ENCODE measurements at places on chromosomes 12 and 14. TPM values are rescaled to one million over a fixed set of nuclear protein-coding genes. Genes with fewer than 3 reads are reported as not detected.

The TMEM132D gene
- total RNA-seq: 4.4 TPM

DNA sequence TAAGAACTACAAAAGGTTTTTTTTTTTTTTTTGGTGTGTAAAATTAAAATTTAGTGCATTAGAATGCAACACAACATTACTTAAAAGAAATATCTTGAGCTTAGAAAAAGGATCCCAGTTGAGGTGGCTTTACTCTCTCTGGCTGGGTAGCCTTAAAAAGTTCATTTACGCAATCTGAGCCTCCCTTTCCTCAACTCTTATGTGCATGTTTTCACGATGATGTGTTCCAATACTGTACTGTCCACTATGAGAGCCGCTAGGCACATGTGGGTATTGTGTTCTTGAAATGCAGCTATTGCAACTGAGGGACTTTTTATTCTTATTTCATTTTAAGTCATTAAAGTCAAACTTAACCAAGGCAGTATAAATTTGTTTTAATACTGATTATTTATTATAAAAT lies 460.9 kb upstream of the SYT1 start:
- DNase-seq: no peak

The ASB2 gene
- not detected for total RNA-seq

The NGB gene
- total RNA-seq: 4.1 TPM

GRCh38 chr14:68081489-68081888 lies 261.9 kb downstream of the RAD51B start:
- DNase-seq: no peak

The OR4E2 gene
- not detected for total RNA-seq

DNA sequence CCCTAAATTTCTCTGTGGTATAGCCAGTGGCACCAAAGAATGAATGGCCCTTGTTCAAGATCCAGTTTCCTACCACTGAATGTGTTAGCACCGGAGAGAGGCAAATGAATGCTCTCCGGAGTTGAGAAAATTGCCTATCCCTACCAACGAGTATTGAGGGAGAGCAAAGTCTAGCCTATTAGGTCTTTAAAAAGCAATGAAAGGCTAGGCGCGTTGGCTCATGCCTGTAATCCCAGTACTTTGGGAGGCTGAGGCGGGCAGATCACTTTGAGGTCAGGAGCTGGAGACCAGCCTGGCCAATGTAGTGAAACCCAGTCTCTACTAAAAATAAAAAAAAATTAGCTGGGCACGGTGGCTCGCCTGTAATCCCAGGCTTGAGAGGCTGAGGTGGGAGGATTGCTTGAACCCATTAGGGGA lies 898 bp upstream of the RAB15 start:
- DNase-seq: no peak

DNA sequence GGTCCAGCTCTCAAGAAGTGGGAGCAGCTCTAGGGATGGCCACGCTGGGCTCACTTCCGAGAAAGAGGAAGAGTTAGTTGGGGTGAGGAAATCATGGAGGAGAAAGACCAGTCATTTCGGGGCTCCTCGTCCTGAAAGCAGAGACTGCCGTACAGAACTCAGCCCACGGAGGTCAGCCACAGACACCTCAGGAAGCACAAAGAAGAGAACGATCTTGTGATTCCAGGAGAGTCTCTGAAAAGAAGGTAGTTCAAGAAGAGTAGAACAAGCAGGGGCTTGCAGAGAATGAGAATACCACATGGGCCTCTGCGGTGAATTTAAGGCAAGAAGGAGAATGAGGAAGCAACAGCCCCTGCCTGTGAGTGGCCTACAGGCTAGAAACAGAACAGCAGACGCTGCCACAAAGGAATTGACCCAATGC lies 311.9 kb downstream of the CACNA1C start:
- no peak for DNase-seq

All from occipital lobe (tissue), 3 donors.